ENCODE measurements at places on chromosomes 5 and 9.

- no peak for DNase-seq
Observed at GRCh38 chr5:178292826-178293205, 60.2 kb upstream of the PHYKPL start.

- DNase-seq = no peak
Observed at GRCh38 chr9:93053781-93054331, 4.6 kb upstream of the SUSD3 start.

DNA sequence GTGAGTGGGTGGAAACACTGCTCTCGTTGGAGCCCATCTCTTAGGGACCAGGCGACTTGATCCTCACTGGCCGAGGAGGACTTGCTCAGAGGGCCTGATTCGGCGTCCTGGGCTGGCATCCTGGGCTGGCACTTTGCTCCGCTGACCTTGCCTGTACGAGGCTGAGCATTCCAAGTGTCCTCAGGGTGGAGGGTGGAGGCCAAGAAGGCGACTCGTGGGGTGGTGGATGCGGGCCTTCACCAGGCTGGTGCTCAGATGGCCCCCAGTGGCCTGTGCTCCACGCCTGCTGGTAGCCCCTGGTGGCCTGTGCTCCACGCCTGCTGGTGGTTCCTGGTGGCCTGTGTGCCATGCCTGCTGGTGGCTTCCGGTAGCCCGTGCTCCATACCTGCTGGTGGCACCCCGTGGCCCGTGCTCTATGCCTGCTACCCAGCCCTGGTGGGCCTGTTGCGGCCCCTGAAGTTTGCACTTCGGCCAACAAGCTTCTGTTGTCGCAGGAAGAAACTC, 42.9 kb downstream of the PHF2 start:
- DNase-seq = no peak

GRCh38 chr9:6132650-6133049, 83.0 kb upstream of the IL33 start:
- no peak for DNase-seq

DNA sequence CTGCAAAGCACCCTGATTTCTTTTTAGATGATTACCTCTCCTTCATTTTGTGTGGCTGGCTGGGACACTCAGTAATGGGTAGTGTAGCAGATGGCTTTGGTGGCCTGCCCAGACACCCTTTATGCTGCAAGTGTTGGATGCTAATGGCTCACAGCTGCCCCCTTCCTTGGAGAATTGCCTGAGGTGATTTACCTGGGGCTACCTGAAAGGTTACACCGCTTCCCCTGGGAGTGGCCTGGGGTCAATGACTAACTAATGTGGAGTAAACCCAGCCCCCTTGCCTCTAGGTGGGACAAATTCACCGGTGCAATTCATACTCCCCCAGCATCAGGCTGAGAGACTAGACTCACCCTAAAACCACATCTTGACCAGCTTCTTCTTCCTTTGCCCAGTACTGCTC, 23.5 kb upstream of the HAND1 start:
- DNase-seq = no peak

DNA sequence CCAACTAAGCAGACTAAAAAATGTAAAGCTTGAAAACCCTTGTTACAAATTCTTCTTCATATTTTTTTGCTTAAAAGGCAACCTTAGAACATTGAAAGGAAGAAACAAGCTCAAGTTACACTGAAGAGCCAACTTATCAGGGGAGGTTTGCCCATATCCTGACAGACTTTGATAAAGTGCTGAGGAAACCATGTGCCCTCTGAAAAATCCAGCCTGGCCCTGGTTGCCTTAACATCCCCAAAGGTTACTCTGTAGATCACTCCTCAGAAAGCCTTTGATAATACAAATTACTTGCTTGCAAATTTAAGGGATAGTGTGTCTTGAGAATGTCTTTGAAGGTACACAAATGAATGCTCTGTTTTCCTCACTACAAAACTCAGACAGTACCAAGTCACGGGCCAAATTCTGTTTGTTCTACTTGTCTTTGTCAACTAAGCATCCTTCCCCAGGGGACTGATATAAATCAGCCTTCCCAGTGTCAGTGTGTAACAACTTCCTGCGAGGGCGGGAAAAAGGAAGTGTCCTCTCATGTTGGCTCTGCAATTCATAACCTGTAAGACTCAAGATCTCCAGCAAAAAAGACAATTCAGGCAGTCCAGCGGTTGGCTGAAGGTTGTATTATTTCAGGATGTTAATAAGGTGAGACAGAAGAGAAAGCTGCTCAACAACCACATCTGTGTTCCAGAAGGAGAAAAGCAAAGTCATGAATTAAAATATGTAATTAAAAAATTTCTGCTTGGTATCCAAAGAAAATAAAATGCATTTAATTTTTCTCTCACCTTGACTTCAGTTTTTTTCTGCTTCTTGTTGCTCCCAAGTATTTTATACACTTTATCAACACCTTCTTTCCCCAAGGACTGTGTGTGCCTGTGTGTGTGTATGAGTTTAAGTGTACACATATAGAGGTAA, 199.9 kb downstream of the PIK3R1 start:
- no peak for DNase-seq

DNA sequence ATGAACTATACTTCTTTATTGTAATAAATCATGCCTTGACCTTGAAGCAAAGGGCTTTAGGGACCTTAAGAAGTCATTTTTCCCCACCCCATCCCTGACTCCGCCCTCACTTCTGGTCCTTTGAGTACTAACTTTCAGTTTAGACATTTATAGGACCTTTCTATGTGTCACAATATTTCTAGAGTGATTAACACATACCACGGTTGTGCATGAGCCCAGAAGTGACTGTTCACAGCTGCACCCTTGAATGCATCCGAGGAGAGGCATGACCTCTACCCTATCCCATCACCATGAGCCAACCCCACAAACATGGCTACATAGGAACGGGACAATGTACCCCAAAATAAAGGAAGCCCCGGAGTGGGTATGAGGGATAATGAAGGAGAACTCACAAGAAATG, 160.3 kb downstream of the HSD17B3 start:
- DNase-seq = no peak

DNA sequence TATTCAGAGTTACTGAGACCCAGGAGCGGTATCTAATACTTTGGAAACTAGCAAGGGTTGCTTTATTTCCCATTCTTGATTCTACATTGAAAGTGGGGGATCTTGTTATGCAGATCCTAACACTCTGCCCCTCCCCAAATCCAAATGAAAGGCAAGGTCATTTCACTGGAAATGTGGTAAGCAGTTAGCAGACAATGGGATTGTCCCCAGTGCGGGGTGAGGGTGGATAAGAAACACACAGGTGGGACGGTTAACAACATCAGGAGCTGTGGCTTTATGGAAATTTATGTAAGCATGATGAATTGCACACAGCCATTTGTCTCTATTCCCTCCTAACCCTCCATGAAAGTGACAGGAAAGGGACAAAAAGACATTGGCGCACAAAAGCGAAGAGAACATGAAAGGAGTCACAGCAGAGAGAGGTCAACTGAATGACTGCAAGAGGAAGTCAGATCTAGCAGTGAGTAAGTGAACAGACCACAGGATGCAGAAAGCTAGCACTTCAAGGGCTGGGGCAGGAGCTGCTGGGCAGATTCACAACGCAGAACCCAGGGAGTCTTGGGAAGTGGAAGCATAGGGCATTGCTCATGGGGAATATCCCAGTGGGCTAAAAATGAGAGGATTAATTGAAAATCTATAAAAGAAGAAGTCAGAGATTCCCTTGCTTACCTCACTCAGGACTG, 184.4 kb downstream of the HSD17B3 start:
- DNase-seq = no peak

DNA sequence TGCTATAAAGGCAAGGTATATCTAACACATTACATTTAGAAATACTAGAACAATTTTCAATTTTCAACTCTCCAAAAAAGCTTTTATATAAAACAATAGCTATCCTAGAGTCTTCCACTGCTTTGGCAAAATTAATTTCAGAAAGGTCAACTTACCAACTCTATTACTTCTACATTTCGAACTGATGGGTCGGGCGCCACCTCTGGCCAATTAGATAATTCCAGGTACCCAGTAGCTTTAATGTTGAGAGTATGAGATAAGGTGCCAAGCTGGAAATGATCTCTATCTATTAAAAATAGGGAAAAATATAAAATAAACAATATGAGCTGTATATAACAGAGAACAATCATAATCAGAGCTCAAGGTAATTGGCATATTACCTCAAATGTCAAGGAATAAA, 166.6 kb downstream of the AP3B1 start:
- peak; percentile 25 for DNase-seq

DNA sequence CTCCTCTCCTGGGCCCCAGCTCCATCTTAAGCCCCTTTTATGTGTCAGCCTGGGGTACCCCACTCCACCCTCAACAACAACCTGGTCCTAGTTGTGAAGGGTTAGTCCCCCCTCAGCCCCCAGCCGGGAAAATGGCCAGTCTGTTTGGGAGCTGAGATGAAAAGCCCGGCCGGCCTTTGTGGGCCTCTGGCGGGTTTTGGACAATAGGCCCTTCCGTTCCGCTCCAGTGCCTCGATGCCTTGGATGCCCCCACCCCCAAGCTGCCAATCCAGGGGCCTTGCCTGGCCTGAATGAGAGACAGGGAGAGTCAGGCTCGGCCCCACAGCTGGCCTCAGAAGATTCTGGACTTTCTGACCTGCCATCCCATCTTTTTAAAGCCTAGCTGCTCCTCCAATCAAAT, 9.2 kb downstream of the CNTFR start:
- DNase-seq = no peak

DNA sequence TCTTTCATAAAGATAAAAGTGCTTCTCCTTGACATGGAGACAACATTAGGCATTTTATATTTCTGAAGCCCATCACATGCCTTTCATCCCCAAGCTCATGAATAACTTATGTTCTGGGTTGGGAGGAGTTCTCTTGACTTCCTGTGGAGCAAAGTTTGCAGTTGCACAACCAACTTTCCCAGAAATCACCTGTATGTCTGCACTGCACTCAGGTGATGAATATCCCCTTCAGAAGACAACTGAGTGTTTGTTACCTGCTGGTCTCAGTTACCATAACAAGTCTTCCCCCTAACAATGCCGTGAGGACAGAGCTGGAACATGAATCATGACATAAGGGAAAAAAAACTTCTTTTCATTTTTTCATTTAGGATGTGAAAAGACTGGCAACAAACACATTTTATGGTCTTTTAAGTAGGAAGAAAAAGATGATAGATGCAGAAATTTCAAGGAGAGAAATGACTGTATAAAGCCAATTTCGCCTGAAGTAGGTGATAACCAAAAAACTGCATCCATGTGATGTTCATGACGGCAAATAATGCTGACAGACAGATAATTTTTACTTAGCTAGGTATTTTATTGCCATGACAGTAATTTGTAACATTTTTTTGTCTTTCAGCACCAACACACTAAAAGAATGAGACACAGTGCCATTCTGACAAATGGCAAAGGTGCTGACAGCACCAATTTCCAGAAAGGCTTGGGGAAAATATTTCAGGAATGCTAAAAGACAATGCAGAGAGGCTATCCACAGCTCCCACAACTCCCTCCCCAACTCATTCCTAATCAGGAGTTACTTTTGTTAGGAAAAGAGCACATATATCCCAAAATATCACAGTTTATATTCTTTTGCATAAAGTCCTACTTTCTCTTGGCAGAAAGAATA, 656.3 kb downstream of the PRELID2 start:
- no peak for DNase-seq

DNA sequence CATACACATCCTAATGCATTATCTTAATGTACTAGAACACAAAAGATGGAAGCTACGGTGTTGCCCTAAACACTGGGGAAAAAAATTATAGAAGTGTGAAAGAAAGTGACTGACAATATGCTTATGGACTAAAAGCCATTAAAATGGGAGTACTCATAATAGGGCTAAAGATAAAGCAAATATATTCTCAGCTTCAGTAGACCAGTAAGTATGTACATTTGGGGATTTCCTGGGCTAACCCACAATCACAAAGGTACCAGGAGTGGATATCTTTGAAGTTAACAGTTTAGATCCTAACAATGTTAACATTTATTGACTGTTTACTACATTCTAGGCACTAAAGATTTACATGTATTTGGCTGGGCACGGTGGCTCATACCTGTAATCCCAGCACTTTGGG, 36.9 kb downstream of the PTGER4 start:
- DNase-seq = no peak

- DNase-seq = no peak
Observed at GRCh38 chr9:15468145-15468544, 42.6 kb downstream of the PSIP1 start.

GRCh38 chr9:137506702-137507171, 43.5 kb downstream of the PNPLA7 start:
- DNase-seq = no peak

GRCh38 chr5:10518347-10518746, 45.5 kb upstream of the ANKRD33B start:
- no peak for DNase-seq

GRCh38 chr5:88536146-88536545, 267.5 kb upstream of the TMEM161B start:
- DNase-seq = no peak

DNA sequence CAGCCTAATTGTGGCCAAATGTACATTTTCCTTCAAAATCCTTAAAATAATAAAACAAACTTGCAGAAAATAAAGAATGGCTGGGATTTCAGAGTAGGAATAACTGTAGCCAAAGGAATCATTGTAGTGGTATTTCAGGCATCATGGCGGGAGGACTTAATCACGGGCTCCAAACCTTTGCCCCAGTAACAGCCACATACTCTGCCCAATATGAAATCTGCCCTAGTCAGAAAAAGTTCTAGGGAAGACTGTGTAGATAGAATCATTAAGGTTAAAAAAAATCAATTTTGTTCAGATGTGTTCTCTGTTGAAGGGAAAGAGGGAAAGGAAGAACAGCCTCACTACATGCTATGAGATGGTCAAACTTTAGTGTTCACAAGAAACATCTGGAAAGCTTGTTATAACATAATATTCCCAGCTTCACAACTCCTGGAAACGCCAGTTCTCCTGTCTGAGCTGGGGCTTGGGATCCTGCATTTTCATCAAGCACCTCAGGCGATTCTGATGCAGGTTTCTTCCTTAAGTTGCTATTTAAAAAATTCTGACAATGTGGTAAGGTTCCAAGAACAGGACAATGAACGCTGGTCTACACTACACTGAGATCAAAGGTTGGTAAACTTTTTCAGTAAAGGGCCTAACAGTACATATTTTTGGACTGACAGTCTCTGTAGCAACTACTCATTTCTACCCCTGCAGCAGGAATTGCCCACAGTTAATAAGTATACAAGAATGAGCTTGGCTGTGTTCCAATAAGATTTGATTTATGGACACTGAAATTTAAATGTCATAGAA, 87.9 kb downstream of the CEMIP2 start:
- no peak for DNase-seq

DNA sequence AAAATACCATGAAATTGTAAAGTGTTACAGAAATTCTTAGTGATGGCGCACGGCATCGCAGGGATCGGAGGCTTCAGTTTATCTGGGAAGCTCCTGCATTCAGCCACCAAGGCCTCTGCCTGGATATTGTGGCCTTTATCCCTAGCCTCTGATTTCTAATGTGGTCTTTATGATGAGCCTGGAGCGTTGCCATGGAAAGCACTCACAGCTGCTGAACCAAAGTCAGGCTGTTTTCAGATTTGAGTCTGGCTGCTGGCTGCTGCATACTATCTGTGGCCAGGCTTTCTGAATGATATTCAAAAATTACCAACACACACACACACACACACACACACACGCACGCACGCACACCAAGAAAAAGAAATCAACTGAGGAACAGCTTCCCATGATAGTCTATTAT, 101.1 kb upstream of the ZNF366 start:
- DNase-seq = no peak
